CD14-positive monocyte (primary cell): ENCODE measurements at places on chromosomes 16 and 17. TPM values are rescaled to one million over a fixed set of nuclear protein-coding genes. Genes with fewer than 3 reads are reported as not detected.

TAC4 gene
- not detected for polyA plus RNA-seq

NLE1 gene
- 2.2 TPM for polyA plus RNA-seq

NPEPPS gene
- 53.1 TPM for polyA plus RNA-seq

RAB26 gene
- polyA plus RNA-seq, result not detected

PFAS gene
- 10.7 and 12.8 TPM in 2 replicates for polyA plus RNA-seq

SBK1 gene
- polyA plus RNA-seq, result 0.04 TPM

CDH15 gene
- not detected for polyA plus RNA-seq

TBC1D3H gene
- not detected for polyA plus RNA-seq

ABCC12 gene
- polyA plus RNA-seq, result not detected

OVCA2 gene
- polyA plus RNA-seq, result 69.1 TPM

HS3ST6 gene
- polyA plus RNA-seq, result not detected

TBX2 gene
- polyA plus RNA-seq, result not detected

SLC13A5 gene
- not detected for polyA plus RNA-seq

NACA2 gene
- not detected in 2 replicates for polyA plus RNA-seq

MT1M gene
- not detected in 2 replicates for polyA plus RNA-seq

GRAPL gene
- not detected for polyA plus RNA-seq

ZP2 gene
- not detected in 2 replicates for polyA plus RNA-seq

HP gene
- polyA plus RNA-seq, result 59.4 TPM

RASD1 gene
- 1.3 TPM for polyA plus RNA-seq

DPEP3 gene
- polyA plus RNA-seq, result 1.3 and 1.8 TPM in 2 replicates

NHLRC4 gene
- polyA plus RNA-seq, result 0.36 and 0.62 TPM in 2 replicates

KRTAP17-1 gene
- polyA plus RNA-seq, result not detected

WSCD1 gene
- polyA plus RNA-seq, result not detected

GPR139 gene
- polyA plus RNA-seq, result not detected

FA2H gene
- polyA plus RNA-seq, result not detected in 2 replicates

OTOP3 gene
- not detected for polyA plus RNA-seq

TMEM235 gene
- polyA plus RNA-seq, result not detected

GPRC5C gene
- polyA plus RNA-seq, result 0.47 TPM

WNK4 gene
- not detected for polyA plus RNA-seq

NCBP3 gene
- polyA plus RNA-seq, result 8.5 TPM

SUZ12 gene
- 6.3 TPM for polyA plus RNA-seq
